Small intestine (tissue), 16 donors: ENCODE measurements at places on chromosomes 3 and 15.
A peak's percentile ranks its signal among the peaks of the same experiment; 100 is the strongest.

GRCh38 chr15:63509056-63509954, 4.9 kb downstream of the USP3 start:
- DNase-seq: no peak

GRCh38 chr15:29822100-29822683, at the start of gene TJP1:
TJP1 (minus strand) TSS chr15:29822468; CDS start chr15:29822028, 440 bp downstream.
- DNase-seq: peak; percentile 91

DNA sequence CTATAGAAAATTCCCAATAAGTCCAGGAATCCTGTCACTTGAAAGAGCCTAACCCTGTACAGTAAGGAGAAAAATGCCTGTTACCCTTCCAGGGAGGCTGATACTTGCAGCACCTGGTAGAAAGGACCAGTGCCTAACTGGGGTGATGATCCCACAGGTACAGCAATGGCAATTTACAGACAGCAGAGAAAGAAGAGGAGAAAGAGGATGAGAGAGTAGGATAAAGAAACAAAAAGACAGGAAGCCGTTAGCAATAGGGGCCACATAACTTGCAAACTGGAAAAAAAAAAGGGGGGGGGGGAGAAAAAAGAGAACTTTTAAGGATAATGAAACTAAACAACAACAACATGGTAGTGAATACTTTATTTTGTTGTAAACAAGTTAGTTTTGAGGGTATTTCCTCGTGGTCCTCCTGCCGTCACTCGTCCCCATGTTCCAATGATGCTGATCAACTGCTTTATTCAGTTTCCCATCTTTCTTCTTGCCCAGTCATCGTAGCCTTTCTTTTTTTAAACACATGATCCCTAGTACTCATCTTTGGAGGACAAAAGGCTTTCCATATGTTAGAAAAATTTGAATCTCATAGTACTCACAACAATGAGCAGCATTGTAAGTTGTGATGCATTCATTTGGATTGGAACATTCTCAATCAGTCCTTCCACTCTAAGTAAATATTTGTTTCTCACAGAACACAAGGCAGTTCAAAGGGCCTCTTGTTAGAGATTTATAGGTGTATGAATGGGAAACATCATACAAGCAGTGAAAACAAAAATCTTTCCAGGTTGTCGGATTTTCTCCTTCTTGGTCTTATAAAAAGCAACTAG, 8.6 kb downstream of the TM4SF1 start:
- no peak for DNase-seq

- no peak for DNase-seq
Observed at GRCh38 chr3:8576841-8577571, 67.6 kb downstream of the SSUH2 start.

DNA sequence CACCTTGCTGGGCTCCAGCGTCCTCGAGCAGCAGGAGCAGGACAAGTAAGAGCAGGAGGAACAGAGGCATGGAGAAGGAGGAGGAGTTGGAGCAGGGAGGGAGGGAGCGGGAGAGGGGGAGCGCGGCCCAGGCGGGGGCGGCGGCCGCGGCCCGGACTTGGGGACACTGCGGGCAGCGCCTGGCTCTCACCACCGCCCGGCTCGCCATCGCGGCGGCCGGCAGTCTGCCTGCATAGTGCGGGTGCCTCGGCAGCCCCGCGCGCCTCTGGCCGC, 440 bp downstream of the DCBLD2 start:
- DNase-seq: peak; percentile 35

DNA sequence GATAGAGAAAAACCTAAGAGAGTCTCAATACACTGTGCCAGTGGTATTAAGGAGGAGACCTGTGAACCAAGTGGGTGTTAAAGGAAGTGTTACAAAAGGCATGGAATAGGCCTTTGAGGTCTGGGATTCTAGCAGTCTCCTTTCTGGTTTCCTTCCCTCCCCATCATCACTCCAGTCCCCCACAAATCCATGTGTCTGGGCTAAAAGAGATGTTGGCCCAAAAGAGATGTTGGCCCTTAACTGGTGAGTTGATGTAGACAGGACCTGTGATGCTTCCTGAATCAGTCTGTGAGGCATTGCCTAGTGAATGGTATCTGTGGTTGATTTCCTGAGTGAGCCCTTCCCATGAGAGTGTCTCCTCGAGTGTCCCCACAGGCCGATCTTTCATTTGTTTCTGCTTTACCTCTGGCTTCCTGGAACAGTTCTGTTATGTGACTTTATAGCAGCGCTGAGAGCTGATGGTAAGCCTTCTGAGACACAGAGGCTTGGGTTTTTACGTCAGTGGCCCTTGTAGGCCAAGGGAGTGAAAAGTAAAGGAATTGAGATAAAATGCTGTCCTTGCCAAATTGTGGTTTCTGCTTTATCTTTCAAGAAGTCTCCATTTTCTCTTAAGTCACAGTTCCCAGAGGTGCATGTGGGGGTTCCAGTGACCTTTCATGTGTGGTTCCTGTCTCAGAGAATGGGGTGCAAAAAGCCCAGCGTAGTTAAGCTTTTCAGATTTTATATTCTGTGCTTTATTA, 87.8 kb downstream of the KLHL25 start:
- DNase-seq: peak; percentile 60

DNA sequence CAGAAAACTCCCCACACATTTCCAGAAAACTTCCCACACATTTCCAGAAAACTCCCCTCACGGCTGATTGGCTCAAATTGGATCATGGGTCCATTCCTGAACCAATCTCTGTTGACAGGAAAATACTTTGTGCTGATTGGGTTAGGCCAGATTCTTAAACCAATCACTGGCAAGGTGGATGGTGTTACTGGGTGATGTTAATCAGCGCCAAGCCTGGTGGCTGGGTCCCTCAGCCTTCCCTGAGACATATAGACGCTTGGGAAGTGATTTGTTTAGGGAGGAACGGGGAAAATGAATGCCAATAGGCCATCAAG, 199.4 kb upstream of the UBE2E2 start:
- DNase-seq: no peak

GRCh38 chr3:157532529-157533297, 29.5 kb upstream of the VEPH1 start:
- peak; percentile 59 for DNase-seq

- no peak for DNase-seq
Observed at GRCh38 chr15:79601405-79602086, 169.4 kb downstream of the MINAR1 start.

GRCh38 chr3:152742368-152743347, 92.3 kb upstream of the P2RY1 start:
- DNase-seq: no peak

GRCh38 chr3:112001526-112001925, 2.8 kb downstream of the TAGLN3 start:
- no peak for DNase-seq

GRCh38 chr3:100089812-100090668, 24.3 kb downstream of the FILIP1L start:
- peak; percentile 17 for DNase-seq

- DNase-seq: peak; percentile 37
Observed at GRCh38 chr3:142976621-142977398, 13.3 kb upstream of the PAQR9 start.

- no peak for DNase-seq
Observed at GRCh38 chr15:90033448-90033847, 32.3 kb downstream of the ZNF710 start.

- DNase-seq: no peak
Observed at GRCh38 chr15:70431854-70432253, 331.5 kb downstream of the UACA start.

GRCh38 chr3:112013784-112014143, 15.0 kb downstream of the TAGLN3 start:
- DNase-seq: no peak

DNA sequence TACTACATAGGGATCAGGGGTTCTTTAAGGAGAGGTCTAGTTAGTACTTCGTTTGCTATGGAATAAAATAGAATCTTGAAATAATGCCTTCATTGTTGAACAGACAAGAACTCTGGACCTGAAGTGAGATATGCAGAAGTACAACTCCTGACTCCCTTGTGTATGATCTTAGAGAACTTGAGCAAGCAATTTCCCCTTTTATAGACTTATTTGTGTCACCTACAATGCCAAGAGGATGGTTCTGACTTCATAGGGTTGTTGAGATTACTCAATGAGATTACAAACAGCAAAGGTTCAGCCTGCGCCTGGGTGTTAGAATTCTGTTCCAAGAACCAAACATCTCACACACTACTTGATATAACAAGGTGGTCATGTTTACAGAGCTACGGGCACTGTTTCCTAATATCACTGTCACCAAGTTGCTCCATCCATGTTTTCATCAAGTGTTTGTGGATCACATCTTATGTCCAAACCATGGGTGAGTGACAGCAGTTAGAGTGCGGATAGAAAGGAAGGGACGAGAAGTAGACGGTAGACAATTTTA, 76.7 kb upstream of the ADAMTS9 start:
- no peak for DNase-seq

GRCh38 chr15:66078929-66079275, 174.6 kb downstream of the MEGF11 start:
- DNase-seq: no peak

GRCh38 chr3:72739531-72740466, 108.4 kb downstream of the SHQ1 start:
- no peak for DNase-seq

DNA sequence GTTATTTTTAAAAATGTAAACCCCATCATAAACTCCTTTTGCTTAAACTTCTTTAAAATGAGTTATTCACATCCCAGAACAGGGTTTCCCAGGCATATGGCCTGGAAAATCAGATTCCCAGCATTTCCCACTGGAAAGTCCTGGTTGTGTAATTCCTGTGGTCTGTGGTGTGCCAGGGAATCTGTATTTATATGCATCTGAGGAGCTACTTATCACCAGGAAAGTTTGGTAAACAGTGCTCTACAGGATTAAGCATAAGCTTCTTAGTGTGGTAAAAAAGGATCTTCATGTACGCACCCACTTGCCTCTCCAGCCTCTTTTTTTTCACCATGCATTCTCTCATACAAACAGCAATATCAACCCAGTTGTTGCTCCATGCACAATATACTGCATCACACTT, 28.2 kb downstream of the MEIS2 start:
- no peak for DNase-seq

- DNase-seq: peak; percentile 24
Observed at GRCh38 chr15:77599899-77600298, 32.8 kb downstream of the LINGO1 start.

DNA sequence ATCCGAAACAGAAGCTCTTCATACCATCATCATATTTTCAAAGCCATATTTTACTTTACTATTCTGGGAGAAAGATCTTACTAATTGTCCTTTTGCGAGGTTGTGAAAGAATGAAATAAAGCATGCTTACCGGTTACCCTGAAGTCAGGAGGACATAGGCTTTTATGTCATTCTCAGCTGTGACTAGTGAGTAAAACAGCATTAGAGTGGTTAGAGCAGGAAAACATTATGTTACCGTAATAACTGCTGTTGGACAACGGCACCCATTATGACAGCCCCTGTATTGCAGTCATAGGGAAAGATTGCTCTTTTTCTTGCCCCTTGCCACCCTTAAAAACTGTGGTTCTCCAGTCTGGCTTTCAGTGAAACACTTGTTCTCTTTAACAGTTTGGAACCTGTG, 1035.7 kb downstream of the ZPLD1 start:
- DNase-seq: no peak

GRCh38 chr3:187709155-187709554, 6.8 kb upstream of the RTP2 start:
- no peak for DNase-seq
